ENCODE measurements at places on chromosomes 1 and 21.

DNA sequence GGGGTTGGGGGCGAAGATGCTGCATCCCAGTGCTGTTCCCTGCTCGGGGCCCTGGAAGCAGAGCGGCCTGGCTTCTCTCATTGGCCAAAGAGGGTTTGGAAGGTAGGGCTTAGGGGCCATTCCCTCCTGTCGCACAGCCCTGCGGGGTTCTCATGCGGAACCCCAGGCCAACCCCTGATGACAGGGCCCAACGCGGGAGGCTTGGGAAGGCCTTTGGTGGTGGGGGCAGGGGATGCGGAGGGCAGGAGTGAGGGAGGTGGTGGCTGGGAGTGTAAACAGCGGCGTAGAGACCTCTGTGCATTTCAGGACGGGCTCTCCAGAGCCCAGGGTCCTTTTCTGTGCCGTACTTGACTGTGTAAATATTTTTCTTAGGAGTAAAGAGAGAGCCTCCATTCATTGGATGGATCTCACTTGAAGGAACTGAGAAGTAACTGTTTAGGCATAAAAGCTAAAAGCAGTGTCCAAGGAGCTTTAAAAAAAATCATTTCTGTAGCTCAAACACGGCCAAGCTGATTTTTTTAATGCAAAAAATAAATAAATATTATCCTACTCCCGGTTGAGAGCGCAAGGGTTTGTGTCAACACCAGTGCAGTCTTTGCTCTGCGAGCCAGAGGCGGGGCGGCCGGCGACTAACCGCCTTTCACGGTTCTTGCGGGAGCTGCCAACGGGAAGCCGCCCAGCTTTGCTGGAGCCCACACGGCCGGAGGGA, 169.1 kb downstream of the PRDM16 start:
- DNase-seq: no peak

DNA sequence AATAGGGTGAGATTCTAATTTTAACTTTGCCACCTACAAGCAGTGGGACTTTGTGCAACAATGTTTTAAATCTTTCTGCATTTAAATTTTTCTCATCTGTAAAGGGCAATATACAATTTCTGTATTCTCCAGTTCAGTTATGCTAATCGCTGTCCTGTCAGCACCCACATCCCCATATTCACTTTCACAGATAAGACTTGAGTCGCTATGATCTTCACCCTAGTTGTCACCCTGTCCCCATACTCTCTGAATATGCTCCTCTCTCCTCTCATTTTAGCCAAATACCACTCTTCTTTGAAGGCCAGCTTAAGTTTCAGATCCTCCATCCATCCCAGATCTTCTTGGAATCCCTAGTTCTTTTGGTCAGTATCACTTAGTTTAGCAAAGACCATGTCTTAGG, 8.8 kb downstream of the DDR2 start:
- DNase-seq: no peak

- DNase-seq: no peak
Measured at GRCh38 chr1:208058756-208059155, 147.8 kb upstream of the CD34 start.

DNA sequence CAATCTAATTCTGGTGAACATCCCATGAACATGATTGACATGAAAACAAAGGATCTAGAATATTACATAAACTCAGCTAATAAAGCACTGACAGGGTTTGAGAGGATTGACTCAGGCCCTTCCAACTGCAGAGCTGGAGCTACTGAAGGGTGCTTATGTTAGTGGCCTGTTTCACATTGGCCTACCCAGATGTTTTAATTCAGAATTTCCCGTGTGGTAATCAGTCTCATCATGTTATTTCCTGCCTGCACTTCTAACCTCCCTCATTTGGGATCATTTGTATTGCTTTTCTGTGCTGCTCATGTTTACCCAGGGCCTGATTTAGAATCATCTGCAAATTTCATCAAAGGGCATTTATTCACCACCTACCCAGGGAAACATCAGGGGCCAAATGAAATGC, 270.3 kb downstream of the PLPP3 start:
- no peak for DNase-seq

- DNase-seq: no peak
Measured at GRCh38 chr1:160548960-160549664, 26.1 kb upstream of the SLAMF6 start.

DNA sequence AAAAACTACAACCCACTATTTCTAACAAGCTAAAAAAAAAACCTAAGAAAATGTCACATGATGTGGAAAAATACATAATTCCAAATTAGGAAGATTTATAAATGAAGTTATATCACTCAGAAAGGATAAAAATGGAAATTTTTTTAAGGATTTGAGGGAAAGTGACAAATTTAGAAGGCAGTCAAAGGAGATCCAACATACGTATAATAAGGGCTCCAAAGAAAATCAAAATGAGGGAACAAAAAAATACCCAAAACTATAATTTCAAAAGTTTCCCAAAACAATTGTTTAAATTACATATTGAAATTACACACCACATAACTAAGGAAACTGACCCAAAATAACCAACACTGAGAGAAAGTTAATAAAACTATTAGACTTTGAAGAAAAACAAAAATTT, 381.1 kb upstream of the KAZN start:
- DNase-seq: no peak

DNA sequence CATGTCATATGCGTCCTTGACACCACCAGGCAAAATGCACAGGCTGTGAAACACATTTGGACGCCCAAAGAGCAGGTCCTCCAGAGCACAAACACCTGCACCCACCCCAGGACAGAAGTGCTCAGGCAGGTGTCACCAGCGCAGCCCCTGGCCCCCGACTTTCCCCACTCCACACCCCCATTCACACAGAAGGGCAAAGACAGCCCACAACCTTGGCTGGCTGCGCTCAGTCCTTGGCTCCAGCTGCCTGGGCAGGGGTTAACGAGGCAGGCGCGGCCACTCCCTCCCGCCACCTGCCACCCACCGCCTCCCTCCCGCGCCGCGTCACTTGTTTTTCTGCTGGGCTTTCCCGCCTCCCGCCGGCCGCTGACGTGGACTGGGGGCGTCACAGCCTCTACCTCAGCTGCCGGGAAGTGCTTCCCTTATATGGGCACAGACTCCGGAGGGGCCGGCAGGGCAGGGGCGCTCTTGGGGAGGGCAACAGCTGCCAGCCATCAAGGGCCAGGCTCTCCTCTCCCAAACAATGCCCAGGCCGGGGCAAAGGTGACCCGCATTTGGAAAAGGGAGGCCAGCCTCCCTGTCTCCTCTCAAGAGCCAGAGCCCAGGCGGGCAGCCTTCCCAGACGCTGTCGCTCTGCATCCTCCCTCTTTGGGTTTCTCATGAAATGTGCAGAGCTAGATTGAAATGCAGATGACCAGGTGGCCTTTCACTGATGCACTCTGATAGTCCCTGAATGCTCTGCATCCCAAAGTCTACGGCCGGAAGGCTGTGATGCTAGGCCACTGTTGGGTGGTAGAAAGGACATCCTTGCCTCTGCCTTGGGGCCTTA, 14.8 kb upstream of the BTG2 start:
- DNase-seq: peak; percentile 97

GRCh38 chr1:192506741-192507155, 68.8 kb upstream of the RGS1 start:
- no peak for DNase-seq

GRCh38 chr1:67559222-67559700, 125.7 kb upstream of the GADD45A start:
- DNase-seq: no peak

DNA sequence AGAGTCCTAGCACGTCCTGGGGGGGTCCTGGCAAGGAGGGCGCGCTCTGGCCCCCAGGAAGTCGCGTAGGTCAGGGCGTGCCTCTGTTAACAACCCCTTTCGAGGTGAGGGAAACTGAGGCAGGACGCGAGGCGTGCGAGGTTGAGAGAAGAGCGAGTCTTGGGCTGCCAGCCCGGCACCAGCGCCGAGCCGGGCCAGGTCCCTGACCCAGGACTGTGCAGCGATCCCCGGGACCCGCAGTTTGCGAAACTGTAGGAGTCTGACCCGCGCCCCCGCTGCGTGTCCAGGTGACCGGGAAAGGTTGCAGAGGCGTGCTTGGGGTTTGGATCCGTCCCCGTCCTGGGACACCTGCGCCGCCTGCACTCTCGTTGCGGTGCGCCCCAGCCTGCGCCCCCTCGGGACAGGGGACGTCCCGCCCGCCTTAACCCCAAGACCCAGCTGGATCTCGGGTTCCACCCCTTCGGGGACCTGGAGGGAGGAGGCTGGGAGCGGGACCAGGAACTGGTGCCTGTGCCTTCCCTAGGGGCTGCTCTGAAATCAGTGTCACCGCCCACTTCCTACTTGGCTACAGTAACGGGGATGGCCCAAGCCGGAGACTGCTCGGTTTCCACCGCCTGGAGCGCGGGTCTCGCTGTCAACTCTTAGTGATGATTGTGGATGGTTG, 493 bp downstream of the DISC1 start:
- DNase-seq: peak; percentile 27

GRCh38 chr1:201949491-201949890, 3.1 kb upstream of the LMOD1 start:
- DNase-seq: no peak

DNA sequence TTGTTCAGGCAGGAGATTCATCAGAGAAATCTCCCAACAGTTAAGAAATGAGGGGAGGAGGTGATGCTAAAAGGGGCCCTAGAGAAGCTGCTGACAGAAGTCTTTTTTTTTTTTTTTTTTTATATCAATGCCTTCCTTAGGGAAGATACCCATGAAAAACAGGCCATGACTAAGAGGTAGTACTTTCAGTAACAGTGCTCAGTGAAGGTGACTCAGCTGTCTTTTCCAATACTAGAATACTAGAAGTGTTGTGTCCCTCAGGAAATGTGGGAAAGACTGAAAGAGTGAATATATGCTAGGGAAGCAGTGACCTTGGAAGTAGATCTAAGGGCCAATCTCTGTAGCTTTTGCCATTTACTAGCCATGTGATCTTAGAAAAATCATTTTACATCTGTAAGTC, 52.4 kb upstream of the SLFNL1 start:
- no peak for DNase-seq

DNA sequence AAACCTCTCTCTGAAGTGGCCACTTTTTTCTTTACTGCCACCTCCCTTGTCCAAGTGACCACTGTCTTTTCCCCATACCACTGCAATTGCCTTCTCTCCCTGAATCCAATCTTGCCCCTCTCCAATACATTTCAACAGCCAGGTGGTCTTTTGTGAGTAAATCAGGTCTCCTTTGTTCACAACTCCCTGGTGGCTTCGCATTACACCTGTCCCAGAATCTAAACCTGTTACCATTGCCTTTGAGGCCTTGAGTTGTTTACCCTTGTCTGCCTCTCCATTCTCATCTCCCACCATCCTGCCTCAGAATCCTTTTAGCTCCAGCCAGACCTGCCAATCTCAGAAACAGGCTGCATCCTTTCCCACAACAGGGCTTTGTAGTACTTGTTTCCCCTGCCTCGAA, 21.8 kb upstream of the DYNLT5 start:
- no peak for DNase-seq

- no peak for DNase-seq
Measured at GRCh38 chr1:116585886-116586285, 15.1 kb upstream of the CD58 start.

DNA sequence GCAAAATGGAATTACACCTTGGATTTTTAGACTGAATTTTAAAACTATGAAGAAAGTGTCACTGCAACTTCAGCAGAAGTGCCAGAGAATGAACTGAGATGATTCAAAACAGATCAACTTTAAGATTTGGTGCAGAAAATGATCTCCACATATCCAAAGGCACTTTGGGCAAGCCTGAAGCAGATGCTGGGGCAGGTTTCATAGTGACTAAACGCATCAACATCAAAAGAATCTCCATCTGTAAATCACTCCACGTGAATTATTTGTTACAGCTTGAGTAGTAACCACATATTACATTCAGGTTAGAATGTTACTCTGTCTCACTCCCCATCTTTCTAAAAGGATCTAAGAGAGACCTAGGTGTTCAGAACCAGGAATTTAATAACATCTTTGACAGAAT, 329.0 kb upstream of the ESRRG start:
- no peak for DNase-seq

DNA sequence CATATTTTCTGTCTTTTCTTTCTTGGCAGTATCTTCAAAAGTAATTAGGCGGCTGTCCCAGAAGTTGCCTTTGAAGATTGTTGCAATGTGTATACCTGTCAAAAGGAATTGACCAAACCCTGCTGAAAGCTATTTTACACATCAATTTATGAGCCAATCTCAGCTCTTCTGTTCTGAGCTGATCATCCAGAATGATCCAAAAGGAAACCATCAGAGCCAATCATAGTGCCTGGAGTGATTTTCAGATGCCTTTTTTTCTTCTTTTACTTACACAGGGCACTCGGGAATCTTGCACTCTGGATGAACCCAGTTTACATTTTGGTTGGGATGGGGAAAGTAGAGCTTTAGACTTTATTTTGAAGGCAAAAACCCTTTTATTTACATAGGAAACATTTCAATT, 21.8 kb upstream of the APOBEC4 start:
- no peak for DNase-seq

DNA sequence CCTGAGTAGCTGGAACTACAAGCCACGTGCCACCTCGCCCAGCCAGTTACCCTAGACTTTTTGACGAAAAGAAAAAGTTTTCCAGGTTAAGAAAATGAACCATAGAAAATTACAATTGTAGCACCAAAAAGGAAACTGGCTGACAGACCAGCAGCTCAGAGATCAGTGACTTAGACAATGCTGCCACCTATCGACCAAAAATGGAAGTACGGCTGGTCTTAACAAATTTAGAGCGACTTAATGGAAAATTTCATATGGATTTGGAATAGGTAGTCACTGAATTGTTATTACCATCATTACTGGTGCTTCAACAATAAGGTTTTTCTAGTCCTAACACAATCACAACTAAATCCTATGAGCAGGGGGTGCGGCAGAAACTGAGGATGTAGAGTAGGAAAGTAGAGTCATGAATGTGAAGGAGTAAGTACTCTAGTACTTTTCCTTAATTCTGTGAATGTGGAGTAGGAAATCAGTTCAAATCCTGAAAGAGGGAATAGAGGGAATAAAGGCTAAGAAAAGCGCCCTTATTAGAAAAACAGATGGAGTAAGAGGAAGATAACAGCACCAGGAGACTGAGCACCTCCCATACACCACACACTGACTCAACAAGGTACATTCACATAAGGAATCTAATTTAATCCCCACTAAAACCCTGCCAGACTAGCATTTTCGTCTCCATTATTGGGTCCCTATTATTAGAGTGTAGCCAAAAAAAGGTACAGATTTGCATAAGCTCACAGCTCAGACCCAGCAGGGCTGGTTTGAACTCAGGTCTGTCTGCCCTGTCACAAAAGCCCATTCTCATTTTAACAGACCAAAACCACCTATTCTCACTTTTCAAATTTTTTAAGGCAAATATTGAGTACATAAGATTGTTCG, 37.9 kb upstream of the MGST3 start:
- no peak for DNase-seq
